ENCODE measurements at places on chromosomes 3 and 15. TPM values are rescaled to one million over a fixed set of nuclear protein-coding genes. Genes with fewer than 3 reads are reported as not detected.

GRCh38 chr3:171565481-171566058 lies 105.4 kb upstream of the TNIK start:
- H3K36me3 ChIP-seq: no peaks in the 10 kb centered on the region
- no peaks in the 10 kb centered on the region for H3K4me1 ChIP-seq
- H3K27ac ChIP-seq: no peak overlapping the region
- H3K27me3 ChIP-seq: no peaks in the 10 kb centered on the region
- H3K4me3 ChIP-seq: no peak overlapping the region

- H3K27me3 ChIP-seq: no peaks in the 10 kb centered on the region
- no peak overlapping the region for H3K4me3 ChIP-seq
- peaks cover 11% of the 10 kb centered on the region for H3K4me1 ChIP-seq
- no peaks in the 10 kb centered on the region for H3K36me3 ChIP-seq
Observed at GRCh38 chr3:13091898-13092611, 18.8 kb upstream of the IQSEC1 start.

GRCh38 chr15:61668444-61668843 lies 391.8 kb downstream of the VPS13C start:
- no peak overlapping the region for H3K27ac ChIP-seq
- H3K4me3 ChIP-seq: no peak overlapping the region
- H3K4me1 ChIP-seq: no peaks in the 10 kb centered on the region
- no peak for DNase-seq
- H3K27me3 ChIP-seq: no peaks in the 10 kb centered on the region

GRCh38 chr3:53074366-53074696 lies 28.5 kb upstream of the SFMBT1 start:
- DNase-seq: no peak
- H3K27me3 ChIP-seq: no peaks in the 10 kb centered on the region
- H3K36me3 ChIP-seq: no peaks in the 10 kb centered on the region
- no peak overlapping the region for H3K27ac ChIP-seq
- H3K4me3 ChIP-seq: no peak overlapping the region
- peaks cover 19% of the 10 kb centered on the region for H3K4me1 ChIP-seq

DNA sequence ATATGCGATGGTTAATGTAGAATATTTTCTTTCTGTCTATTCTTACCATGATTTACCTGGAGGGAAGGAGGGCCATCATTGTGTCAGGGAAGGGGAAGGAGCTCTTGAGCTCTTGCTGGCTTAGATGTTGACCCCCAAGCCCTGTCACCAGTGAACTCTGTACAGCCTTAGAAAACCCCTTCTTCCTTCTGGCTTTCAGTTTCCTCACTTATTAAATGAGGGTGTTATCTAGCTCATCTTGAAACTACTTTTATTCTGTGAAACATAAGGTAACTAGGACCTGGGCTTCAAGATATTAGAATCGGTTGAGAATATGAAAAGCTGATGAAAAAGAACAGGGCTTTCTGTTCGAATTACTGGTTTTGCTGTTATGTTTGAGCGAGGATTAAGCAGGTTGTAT lies 25.1 kb upstream of the UTS2B start:
- no peak overlapping the region for H3K4me3 ChIP-seq
- peaks cover 57% of the 10 kb centered on the region for H3K4me1 ChIP-seq
- DNase-seq: no peak

- DNase-seq: no peak
- no peaks in the 10 kb centered on the region for H3K36me3 ChIP-seq
- H3K27me3 ChIP-seq: peaks cover 8% of the 10 kb centered on the region
- peaks cover 93% of the 10 kb centered on the region for H3K4me1 ChIP-seq
- H3K27ac ChIP-seq: peak overlapping the region; percentile 90
- H3K4me3 ChIP-seq: peak overlapping the region; percentile 66
Observed at GRCh38 chr15:92651877-92652575, 3.5 kb downstream of the FAM174B start.

DNA sequence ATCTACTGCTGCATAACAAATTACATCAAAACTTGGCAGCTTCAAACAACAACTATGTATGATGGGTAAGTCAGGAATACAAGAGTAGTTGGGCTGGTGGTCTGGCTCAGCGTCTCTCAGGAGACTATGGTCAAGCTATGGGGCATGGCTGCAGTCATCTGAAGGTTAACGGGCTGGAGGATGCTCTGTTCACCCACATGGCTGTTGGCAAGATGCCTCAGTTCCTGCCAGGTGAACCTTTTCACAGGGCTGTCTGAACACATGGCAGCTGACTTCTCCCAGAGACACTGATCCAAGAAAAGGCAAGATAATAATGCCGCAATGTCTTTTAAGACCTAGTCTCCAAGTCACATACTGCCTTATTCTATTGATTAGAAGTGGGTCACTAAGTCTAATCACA lies 63.7 kb downstream of the GPR176 start:
- no peak overlapping the region for H3K27ac ChIP-seq
- H3K4me3 ChIP-seq: no peak overlapping the region
- H3K27me3 ChIP-seq: no peaks in the 10 kb centered on the region
- H3K4me1 ChIP-seq: peaks cover 4% of the 10 kb centered on the region
- no peaks in the 10 kb centered on the region for H3K36me3 ChIP-seq

KY gene
- total RNA-seq: not detected

IGSF10 gene
- total RNA-seq: under 0.01 TPM
